Kidney tubule cell (primary cell): ENCODE measurements at places on chromosomes 6 and 20.

GRCh38 chr6:169571123-169571962, 130.5 kb downstream of the WDR27 start:
- no peak for DNase-seq

DNA sequence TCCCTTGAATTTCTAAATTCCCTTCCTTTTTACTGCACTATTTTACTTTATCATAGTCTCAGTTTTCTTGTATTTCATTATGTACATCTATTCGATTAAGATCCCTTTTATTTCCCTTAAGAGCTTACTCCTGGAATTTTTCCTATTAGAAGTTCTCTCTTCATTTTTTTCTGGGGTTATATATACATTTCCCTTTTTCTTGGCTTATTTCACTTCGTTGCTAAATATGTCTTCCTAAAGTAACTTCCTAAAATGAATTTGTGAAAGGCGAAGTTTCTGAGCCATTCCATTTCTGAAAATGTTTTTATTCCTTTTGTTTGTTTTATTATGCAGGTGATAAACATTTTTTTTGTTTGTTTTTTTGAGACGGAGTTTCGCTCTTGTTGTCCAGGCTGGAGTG, 5.9 kb upstream of the CD109 start:
- DNase-seq: no peak

- no peak for DNase-seq
These were observed 27.5 kb downstream of the PTPN1 start for GRCh38 chr20:50537546-50538201.

- DNase-seq: no peak
These were observed 67.1 kb downstream of the ESF1 start for GRCh38 chr20:13717631-13718044.

GRCh38 chr6:89729818-89730217, 89.8 kb downstream of the MDN1 start:
- DNase-seq: peak; percentile 48

DNA sequence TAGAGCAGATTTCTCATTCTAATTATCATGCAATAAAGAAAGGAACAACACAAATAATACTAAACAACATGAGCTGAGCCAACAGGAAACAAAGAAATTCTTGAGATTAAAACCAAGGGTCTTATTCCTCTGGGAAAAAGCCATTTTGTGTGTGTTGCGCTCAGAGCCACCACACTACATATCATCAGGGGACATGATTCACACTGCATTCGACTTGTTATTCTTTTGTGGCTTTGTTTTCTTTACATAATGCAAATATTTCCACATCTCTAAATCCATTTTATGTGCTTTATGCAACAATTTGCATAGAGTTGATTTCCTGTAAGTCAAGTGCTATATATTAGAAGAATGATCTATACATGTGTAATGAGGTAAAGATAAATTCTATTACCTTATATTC, 719.6 kb downstream of the TBC1D32 start:
- DNase-seq: no peak

DNA sequence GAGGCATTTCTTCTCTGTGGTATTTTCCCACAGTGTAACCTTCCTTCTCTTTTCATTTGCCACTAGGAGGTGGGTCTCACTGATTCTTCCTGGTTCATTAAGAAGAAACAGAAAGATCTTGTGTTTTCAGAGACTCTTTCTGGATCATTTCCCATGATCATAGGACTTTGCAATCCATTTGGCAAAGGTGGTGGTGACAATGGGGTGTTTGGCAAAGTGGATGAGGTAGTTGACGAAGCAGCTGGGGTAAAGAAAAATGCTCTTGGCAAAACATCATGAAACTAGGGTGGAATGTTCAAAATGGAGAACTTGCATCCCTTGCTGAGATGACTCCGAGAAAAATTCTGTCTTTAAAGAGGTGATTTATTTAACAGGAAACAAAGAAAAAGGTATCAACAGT, 50.6 kb downstream of the TRAF3IP2 start:
- DNase-seq: peak; percentile 69

- DNase-seq: peak; percentile 2
These were observed 204.8 kb downstream of the TTLL2 start for GRCh38 chr6:167529444-167530335.

DNA sequence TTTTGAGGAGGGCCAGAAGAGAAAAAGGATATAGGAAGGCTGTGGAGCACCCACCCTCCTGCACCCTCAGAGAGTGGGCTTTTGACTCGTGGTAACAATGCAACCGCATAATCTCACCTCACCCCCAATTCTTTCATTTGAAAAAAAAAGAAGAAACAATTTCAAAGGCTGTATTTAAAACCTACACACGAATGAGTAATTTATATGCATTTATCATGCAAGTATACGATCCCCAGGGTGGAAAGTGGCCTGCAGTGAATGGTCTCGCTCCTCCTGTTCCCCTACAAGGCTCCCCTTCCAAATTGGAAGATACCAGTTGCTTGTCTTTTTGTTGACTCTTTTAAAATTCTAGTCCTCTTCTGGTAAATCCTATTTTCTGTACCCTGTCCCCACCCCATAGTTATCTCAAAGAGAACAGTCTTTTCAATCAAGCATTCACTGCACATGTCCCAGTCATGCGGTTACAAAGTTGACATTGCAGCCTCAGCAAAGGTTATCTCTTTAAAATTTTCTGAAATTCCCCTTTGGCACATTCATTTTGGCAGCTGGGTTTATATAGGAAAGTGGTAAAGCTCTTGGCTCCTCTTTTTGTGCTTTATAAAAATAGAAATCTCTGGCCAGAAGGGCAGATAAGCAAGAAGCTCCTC, 110.6 kb downstream of the ARID1B start:
- DNase-seq: no peak

GRCh38 chr20:36313926-36314325, 7.8 kb downstream of the DLGAP4 start:
- DNase-seq: no peak

DNA sequence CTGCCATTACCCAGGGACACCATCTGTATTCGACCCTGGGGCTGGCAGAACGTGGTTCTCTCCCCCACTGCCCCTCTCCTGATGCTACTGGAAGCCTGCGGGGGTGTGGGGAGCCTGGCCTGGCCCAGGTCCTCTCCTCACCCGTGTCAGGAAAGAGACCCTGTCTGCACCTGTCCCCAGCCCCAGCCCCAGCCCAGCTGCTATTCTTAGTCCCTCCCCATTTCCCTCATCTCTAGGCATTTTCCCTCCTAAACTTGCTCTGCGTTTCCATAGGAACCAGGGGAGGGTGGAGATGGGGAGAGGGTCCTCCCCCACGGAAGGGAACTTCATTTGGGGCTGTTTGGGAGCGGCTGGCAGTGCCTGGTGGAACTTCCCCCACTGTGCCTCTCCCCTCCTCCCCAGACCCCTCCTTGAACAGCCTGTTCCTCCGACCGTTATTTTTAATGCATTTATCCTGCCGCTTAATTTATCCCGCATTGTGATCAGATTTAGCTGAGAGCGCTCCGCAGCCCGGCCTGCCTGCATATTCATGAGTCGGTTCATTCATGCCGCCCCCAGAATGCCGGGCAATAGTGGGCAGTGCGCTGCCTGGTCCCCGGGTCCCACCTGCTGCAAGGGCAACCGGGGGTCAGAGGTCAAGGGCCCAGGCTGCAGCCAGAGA, 31.8 kb upstream of the DLGAP4 start:
- DNase-seq: no peak

GRCh38 chr6:169738204-169738975, 13.0 kb downstream of the DYNLT2 start:
- DNase-seq: no peak

- DNase-seq: peak; percentile 46
These were observed 56.4 kb downstream of the TRDN start for GRCh38 chr6:123580331-123580730.

DNA sequence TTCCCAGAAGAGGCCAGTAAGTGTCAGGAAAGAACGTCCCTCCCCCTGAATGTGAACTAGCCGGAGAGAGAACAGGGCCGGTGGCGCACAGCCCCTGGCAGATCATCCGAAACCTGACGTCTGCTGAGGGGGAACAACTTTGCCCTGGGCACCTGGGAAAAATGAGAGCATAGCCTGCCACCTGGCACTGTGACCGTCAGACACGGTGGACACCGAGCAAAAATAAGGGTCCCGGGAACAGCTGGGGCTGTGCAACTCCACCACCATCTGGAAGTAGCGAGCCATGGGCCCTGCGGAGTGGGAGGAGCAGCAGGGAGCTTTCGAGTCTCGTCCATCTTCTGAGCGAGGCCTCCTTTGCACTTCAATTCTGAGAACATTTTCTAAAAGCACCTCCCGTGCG, 110.8 kb downstream of the EDN3 start:
- no peak for DNase-seq

- DNase-seq: no peak
These were observed 104.1 kb downstream of the TCP11 start for GRCh38 chr6:35036828-35037663.

DNA sequence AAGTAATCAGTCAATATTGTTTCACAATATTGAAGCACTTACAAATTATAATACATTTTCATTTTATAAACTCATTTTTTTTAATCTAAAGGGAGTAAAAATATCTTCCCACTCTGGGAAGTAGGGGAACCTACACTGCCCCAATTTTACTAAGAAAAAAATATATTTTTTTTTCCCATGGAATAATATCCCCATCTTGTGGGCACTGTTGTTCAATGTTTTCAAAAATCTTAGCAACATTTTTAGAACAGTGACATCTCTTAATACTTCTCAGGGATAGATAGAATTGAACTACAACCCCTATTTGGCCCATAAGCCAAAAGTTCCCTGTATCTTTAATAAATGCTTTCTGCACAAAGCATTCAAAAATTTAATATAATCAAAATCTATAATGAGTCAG, 42.9 kb downstream of the ARHGAP18 start:
- DNase-seq: no peak

- DNase-seq: no peak
These were observed 12.2 kb upstream of the ANKEF1 start for GRCh38 chr20:10022625-10023024.

DNA sequence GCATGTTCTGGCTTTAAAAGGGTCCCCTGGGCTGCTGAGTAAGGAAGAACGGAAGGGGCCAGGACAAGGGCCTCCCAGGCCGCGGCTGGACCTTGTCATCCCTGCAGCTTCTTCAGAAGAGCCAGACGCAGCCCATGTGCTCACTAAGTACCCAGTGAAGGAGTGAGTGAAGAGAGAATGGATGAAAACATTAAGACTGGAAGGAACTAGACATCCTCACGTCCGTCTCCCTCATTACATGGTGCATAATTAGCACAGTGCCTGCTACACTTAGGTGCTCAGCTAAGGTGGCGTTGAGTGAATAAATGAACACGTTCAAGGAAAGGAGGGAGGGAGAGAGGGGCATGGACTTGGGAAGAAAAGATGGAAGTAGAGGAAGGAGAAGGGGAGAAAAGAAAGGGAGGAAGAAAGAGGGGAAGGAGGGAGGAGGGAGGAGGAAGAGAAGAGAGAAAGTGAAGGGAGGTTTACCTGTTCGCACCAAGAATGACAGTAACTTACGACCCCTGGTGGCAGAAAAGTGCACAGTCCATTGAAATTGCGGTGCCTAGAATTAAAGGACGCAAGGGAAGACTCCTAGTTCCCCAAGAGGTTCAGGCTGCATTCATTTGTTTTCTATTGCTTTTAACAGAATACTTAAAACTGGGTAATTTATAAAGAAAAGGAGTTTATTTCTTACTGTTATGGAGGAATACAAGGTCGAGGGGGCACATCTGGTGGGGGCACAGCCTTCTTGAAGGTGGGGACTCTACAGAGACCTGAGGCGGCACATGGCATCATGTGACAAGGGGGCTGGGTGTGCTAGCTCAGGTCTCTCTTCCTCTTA, 8.0 kb downstream of the TP53RK start:
- peak; percentile 57 for DNase-seq

DNA sequence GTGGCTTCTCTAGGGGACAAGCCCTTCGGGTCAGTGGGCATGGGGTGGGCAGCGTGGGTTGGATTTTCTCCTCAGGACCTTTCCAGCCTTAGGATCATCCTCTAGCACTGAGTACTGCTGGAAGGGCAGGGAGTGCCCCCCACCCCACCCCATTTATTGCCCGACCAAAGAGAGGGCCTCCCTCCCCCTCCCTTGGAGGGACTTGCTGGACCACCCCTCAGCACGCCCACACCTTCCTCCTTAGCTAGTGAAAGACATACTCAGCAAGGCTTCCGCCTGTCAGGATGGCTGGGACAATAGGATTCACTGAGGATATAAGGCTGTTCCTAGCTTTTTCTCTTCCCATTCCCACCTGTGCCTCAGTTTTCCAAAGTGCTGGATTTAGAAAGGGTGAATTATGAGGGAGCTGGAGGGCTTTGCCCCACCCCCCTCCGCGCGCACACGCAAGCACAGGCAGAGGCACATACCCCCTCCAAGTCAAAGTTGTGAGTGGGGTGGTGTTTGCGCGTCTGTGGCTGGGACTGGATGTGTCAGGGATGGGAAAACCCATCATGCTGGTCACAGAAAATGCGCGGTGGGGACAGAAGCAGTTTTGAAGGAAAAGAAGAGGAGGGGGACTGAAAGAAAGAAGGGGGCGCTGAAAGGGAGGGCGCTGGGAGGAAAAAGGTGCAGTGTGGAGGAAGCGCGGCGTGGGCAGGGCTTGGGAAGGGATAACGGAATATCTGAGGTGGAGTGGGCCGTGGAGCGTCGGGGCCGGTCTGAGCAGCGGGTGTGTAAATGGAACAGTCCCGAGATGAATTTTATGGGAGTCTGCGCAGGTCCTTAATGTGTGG, 693 bp upstream of the SLC29A1 start:
- DNase-seq: no peak

DNA sequence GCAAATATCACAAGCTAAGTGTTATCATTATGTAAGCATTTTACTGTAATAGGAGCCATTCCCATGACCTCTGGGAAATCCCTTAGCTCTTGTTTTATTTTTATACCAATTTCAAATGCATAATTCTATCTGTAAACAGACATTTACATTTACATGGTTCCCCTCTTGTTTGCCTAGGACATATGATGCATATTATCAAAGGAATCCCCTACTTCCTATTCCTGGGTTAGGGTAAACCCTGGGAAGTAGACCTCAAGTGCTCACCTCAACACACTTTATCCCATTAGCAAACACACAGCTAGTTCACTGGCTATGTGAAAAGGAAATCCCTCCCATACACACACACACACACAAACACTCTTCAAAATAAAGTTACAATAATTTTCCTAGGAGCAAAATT, 27.1 kb downstream of the PDE10A start:
- DNase-seq: no peak

DNA sequence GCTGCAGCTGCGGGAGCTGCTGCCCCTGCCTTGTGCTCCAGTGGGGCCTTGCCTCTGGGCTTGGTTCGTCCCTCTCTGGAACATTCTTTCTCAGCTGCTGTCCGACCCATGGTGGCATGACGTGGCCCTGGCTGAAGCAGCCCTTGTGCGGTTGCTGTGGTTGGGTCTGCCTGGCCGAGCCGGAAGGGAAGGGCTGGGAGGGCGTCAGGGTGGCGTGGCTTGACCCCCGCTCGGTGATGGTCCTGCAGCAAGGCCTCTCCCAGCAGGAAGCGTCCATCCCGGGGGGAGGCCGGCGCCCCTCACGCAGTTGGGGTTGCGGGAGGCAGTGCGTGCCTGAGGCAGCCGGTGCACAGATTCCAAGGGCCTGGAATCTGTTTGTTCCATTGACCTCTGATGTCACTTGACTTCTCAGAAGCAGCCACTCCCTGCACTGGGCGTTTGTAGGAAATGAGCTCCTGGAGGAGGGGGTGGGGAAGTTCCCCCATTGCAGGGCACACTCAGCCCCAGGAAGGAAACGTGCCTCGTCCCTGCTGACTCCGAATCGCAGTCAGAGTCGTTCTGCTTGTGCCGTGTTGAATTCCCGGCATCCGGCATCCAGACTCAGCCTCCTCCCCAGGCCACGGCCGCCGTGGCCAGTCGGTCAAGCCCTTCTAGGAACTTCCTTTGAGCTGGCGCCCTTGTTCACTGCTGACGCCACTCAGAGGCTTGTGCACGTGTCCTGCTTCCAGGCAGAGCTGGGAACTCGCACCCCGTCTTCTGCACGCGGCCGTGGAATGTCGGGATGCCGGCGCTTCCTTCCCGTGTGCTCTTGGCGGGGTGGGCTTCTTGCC, 9.7 kb upstream of the TNFRSF6B start:
- DNase-seq: peak; percentile 86

GRCh38 chr6:15355683-15356099, 109.8 kb downstream of the JARID2 start:
- no peak for DNase-seq
